NCI-H1694 treated with DMSO at 0.1 percent for 48 hours (cell line): ENCODE measurements at places on chromosomes 16 and 17.

GRCh38 chr17:8149419-8150193 lies 2.6 kb downstream of the PER1 start:
- no peak for DNase-seq

GRCh38 chr16:10828851-10829366 lies 10.3 kb upstream of the TVP23A start:
- peak; percentile 60 for DNase-seq

- no peak for DNase-seq
Measured at GRCh38 chr16:84853534-84853933, 33.7 kb downstream of the CRISPLD2 start.

DNA sequence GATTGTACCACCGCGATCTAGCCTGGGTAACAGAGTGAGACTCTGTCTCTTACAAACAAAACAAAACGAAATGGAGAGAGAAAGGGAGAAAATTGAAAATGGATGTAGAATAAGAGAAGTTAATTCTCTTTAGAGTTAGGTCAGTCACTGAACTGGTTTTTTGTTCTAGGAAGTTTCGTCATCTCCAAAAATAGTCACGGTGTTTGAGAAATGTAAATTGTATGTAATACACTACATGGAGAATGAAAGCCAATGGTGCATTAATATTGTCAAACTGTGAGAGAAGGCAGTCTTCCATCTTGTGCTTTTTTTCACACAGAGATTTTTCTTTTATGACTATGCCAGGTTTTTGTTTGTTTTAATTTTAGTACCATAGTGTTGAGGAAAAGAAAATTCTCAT lies 145.9 kb downstream of the BCAS3 start:
- DNase-seq: no peak

GRCh38 chr17:74977802-74978201 lies 5.2 kb upstream of the HID1 start:
- no peak for DNase-seq

- no peak for DNase-seq
Measured at GRCh38 chr16:3718019-3718391, 681 bp upstream of the TRAP1 start.

GRCh38 chr17:39744075-39744835 lies 6.5 kb downstream of the GRB7 start:
- DNase-seq: no peak
